Fibroblast of skin of scalp (primary cell): ENCODE measurements at places on chromosomes 6 and 20.

GRCh38 chr6:106973836-106974335 lies 643 bp downstream of the CD24 start:
- no peak for DNase-seq

DNA sequence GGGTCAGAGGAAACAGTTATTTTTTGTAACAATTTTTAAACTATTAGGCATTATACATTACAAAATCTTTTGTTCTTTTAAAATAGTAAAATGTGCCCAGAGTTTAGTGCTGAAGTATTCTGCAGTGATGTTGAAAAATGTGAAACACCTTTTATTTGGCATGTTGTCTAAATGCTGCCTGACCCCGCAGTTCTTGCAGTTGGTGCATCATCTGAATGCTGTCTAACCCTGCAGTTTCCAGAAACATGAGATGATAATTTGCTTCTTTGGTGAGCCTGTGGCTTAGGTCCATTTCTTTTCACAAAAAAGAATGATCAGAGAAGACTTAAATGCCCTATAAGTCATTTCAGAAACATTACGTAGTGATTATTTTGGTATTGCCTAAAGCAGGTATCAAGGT lies 82.4 kb downstream of the RNF217 start:
- DNase-seq, result no peak

GRCh38 chr6:85241498-85242052 lies 208.3 kb upstream of the NT5E start:
- no peak for DNase-seq

GRCh38 chr20:6030453-6031080 lies 23.3 kb downstream of the LRRN4 start:
- no peak for DNase-seq

- no peak for DNase-seq
These were observed 73.1 kb upstream of the RIPOR2 start for GRCh38 chr6:25008707-25009392.

GRCh38 chr6:138129190-138129589 lies 22.0 kb upstream of the PERP start:
- DNase-seq, result no peak

DNA sequence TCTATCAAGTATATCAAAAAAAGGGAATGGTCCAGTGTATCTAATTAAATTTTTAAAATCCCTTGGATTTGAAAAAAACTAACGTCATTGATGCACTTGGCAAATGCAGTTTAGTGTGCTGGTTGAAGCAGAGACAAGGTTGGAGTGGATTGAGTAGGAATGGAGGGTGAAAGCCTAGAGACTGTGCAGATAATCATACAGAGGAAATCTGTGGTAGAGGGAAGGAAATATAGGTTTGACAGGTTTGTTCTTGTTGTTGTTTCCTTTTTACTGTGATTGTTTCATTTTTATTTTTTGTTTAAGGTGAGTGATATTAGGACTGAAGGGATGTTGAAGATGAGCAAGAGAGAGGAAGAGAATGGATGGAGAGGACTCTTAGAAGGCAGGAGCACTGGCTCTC lies 29.0 kb upstream of the L3MBTL3 start:
- no peak for DNase-seq

- DNase-seq, result no peak
These were observed 44.1 kb downstream of the GJA1 start for GRCh38 chr6:121479486-121480098.

DNA sequence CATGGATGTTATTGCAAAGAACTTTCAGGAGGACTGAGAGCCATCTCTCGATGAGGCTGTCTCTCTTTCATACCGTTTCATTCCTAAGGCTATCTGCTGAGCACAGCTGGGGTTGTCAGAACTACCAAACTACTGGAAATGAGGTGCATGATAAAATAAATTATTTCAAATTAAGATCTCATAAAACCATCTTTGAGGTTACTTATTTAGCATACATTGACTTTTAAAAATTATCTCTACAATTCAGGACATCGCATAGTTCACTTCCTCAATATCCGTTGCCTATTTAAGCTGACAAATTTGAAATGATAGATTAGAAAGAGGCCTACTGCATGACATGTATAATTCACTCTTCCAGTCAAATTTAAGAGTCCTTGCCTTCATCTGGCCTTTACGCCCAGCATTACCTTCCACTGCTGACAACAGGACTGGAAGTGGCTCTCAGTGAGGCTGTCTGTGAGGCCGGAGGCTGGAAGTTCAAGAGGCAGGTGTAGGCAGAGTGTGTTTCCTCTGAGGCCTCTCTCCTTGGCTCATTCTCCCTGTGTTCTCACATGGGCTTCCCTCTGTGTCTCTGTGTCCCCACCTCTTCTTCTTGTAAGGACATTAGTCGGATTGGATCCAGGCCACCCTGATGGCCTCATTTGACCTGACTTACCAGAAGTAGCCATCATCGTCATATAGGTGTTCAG lies 12.8 kb upstream of the DUSP22 start:
- DNase-seq, result no peak

- no peak for DNase-seq
These were observed at the start of gene SUN5 for GRCh38 chr20:33004141-33004751. Gene SUN5 (minus strand): TSS chr20:33004433. CDS start chr20:33004340, 93 bp downstream.

- no peak for DNase-seq
These were observed 11.9 kb downstream of the SULF2 start for GRCh38 chr20:47773371-47773786.

DNA sequence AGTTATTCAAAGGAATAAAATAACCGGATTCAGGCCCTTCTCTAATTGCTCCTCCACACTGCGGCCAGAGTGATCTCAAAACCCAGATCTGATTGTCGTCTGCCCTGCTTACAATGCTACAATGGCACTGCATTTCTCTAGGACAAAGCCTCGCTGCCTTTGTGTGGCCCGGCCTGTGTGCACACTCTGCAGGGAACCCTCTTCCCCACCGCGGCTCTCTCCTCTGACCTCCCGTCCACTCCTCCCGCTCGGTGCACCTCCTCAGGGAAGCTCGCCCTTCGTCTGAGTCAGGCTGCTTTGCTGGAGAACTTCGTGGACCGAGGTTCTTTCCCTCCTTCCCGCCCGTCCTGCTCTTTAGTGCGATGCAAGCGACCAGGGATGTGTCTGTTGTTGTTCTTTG lies 101.6 kb upstream of the SNX9 start:
- DNase-seq, result no peak

- no peak for DNase-seq
These were observed 5.6 kb downstream of the MDFI start for GRCh38 chr6:41643899-41644269.

GRCh38 chr6:116313101-116313776 lies 33.5 kb upstream of the TSPYL1 start:
- peak; percentile 54 for DNase-seq

DNA sequence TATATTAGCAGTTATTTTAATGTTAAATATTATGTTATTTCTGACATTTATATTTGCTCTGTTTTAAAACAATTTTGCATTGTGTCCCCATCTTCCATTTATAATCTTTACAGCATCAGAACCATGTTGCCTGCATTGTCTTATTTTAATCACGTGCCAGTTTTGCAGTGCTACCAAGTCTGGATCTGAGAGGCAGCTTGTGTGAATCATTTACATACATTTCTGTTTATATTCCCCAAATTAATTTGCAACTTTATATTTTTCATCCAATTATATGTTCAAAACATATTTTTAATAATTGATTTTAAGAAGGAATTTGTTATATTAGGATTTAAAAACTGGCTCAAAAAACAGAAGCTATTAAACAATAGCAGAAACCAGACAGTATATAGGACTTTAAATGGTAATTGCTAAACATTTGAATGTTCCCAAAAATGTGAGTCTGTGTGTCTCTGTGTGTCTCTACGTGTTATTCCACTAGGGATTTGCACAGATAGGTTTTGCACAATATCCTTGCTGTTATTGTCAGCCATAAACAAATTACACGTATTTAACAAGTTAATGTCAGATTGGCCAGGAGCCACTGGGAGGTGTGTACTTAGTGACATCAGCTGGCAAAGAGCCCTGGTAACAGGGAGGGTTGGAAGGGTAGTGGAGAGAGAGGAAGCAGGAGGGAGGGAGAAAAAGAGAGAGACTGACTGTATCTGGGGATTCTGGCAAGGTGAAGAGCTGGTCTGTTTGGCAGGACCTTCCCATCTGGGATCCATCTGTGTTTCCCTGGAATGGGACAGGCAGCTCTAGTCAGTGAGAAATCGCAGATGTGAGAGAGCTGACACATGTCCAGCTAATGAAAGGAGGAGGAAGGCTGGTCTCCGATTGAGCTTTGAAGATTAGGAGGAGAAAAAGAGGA lies 72.1 kb downstream of the CBFA2T2 start:
- DNase-seq, result peak; percentile 75

GRCh38 chr6:13586603-13587542 lies 12.5 kb downstream of the SIRT5 start:
- peak; percentile 46 for DNase-seq

DNA sequence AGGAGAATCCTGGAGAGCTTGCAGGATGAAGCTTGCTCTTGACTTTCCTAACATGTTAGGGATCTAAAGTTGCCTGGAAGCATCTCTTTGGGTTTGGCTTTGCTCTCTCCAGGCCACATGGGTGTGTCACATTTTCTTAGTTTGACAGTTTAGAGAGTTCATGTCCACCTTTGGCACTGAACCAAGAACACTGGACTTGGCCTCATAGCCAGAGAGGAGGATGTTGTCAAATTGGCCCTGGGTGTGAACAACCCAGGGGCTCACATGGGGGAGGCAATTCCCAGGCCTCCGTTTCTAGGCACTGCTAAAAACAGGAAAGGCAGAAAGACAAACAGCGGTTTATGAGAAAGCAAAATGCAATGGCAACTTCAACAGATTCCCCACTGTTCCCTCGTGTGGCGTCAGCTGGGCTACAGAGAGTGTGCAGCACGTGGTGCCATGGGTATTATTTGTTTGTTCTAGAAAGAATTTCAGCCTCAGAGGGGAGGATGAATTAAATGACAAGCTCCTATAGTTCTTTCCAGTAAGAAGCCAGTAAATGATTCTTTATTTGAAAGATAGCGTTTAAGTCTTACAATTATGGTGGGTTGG lies 93.9 kb downstream of the CLIC5 start:
- peak; percentile 51 for DNase-seq

- DNase-seq, result no peak
These were observed 44.4 kb upstream of the CST5 start for GRCh38 chr20:23923891-23924435.

DNA sequence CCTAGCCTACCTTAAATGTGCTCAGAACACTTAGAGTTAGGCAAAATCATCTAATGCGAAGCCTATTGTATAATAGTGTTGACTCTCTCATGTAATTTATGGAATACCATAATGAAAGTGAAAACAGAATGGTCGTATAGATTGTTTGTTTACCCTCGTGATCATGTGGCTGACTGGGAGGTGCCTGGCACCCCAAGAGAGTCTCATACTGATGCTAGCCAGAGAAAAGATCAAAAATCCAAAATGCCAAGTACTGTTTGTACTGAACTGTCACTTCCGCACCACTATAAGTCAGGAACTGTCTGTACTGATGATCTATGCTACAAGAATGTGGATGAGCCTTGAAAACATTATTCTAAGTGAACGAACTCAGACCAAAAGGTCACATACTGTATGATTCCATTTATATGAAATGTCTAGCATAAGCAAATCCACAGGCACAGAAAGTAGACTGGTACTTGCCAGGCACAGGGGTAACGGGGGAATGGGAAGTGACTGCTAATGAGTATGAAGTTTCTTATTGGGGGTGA lies 22.4 kb downstream of the ZMYND8 start:
- DNase-seq, result peak; percentile 96

- DNase-seq, result no peak
These were observed 77.5 kb upstream of the GJE1 start for GRCh38 chr6:142055219-142055618.

- DNase-seq, result no peak
These were observed 117.7 kb downstream of the PLEKHG1 start for GRCh38 chr6:150717419-150717818.

GRCh38 chr20:25216199-25216945 lies 20.9 kb downstream of the ENTPD6 start:
- DNase-seq, result no peak

DNA sequence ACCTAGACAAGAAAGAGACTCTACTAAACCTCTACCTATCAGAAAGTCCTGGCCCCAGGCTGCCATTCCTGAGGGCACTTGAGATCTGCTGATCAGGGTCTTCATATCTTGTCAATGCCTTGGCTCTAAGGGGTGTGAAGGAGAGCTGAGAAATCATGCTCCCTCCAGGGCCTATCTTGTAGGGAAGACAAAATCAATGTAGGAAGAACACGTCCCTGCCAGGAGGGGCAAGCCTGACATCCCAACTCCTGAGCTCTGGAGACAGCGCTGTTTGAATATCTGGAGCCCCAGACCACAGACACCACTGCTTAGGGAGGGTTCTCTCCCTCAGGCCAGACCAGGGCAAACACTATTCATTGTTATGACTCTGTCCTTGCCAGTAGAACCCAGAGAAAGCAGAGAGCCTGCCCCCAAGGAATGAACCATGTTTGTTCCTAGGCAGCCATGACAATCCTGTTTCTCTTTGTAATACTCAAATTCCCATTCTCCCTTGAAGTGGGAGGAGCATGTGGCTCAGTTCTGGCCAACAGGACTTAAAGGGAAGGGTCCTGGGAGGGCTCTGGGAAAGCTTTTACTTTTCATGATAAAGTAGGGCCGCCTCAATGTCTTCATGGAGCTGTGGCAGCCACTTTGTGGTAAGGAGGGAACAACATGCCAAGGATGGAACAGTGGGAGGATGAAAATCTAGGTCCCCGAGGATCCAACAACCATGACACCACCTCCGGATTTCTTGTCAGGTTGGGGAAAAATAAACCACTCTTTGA lies 1.8 kb upstream of the FASTKD5 start:
- DNase-seq, result no peak

- no peak for DNase-seq
These were observed 18.4 kb downstream of the STX16 start for GRCh38 chr20:58669287-58670006.

- DNase-seq, result no peak
These were observed 2.8 kb upstream of the MYO6 start for GRCh38 chr6:75746221-75746620.

- no peak for DNase-seq
These were observed 67.8 kb downstream of the SYTL3 start for GRCh38 chr6:158717341-158718330.

DNA sequence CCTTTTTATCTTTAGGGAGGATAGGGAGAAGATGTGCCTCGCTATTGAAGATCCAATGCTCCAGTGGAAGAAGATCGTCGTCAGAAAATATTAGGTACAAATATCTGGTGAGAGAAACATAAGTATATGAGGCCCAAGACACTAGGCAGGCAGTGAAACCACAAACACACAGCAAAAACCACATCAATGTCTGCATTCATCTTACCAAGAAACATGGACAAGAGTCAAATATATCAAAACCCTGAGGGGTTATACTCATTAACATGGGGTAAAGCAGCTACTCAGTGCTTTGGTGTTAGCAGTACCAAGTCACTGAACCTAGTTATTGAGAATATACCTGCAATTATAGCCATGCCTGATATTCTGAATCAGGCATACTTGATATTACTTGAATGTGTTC lies 101.4 kb upstream of the FAM184A start:
- no peak for DNase-seq

- DNase-seq, result no peak
These were observed 112.1 kb downstream of the AFG1L start for GRCh38 chr6:108406943-108407342.

GRCh38 chr6:31776485-31776988 lies 591 bp downstream of the VWA7 start:
- DNase-seq, result no peak
